Endodermal cell (in vitro differentiated cells): ENCODE measurements at places on chromosomes 5 and 9. TPM values are rescaled to one million over a fixed set of nuclear protein-coding genes. Genes with fewer than 3 reads are reported as not detected.

- DNase-seq: no peak
Observed at GRCh38 chr5:179727106-179727505, 5.5 kb upstream of the MAML1 start.

DNA sequence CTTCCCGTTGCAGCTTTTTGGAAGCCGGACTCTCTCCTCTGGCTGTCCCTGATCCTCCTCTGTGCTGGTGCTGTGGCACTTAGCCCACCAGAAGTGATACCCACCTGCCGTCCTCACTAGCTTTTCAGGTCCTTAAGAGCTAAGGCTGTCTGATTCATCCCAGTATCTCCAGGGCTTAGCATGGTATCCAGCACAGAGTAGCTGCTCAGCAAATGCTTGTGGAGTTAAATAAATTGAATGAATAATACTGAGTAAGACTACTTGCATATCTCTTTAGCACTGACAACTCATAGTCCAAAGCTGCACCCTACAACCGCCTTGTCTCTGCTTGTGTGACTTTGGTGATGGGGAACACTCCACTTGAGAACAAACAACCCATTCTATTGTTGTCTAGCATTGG is 7.7 kb upstream of the XPA start:
- DNase-seq: no peak

DNA sequence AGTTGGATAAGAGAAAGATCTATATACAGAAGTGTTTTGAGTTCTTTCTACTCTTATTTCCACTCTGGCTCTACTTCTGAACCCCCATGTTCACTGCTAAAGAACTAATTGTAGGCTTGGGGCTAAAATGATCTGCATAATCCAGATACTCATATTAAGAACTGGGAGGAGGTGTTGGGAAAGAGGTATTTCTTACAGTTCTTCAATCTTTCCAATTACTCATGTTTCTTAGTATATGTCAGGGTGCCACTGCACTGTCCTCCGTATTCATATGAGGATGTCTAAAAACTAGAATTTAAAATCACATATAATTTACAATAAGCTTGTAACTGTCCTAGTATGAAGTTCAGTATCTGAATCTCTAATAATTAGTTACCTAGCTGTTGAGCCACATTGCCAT is 12.7 kb downstream of the NIPBL start:
- no peak for DNase-seq

DNA sequence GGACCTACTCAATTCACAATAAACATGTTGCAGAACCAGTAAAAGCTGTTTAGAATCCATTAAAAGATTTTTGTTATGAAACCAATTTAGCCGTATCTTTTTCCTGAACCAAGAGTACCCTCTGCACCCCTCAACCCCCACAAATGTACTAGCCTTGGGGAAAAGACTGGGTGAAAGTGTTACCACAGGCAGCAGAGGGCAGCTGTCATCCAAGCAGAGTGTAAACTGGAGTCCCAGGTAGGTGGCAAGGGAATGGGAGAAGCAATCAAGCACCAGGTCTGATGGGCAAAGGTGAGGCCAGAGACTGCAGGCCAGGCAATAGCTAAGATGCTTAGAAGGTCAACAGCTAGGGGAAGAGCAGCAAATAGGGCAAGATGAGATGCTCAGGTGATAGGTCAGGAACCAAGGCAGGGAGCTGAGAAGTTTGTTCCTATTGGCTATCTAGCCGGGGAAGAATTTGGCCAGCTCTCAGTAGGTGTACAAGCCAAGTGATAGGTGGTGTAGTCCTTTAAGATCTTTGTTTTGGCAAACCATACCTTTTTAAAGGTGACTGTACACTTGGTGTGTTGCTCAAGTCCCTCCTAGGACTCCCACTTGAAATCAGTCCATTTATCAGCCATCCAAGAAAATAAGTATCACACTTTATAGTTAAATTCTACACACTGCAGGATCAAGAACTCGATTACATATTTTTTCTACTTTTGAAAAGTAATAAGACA is 77.8 kb upstream of the CCDC112 start:
- no peak for DNase-seq

GRCh38 chr9:87731321-87731720 is 5.4 kb downstream of the CTSL start:
- no peak for DNase-seq

GRCh38 chr9:136354592-136355085 is 8.9 kb downstream of the DNLZ start:
- DNase-seq: no peak

DNA sequence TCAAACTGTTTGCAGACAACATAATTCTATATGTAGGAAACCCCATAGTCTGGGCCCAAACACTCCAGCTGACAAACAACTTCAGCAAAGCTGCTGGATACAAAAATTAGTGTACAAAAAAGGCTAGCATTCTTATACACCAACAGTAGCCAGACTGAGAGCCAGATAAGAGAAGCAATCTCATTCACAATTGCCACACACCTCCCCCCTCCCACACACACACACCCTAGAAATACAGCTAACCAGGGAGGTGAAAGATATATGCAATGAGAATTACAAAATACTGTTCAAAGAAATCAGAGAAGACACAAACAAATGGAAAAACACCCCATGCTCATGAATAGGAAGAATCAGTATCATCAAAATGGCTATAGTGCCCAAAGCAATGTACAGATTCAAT is 9.0 kb downstream of the MTREX start:
- no peak for DNase-seq

DNA sequence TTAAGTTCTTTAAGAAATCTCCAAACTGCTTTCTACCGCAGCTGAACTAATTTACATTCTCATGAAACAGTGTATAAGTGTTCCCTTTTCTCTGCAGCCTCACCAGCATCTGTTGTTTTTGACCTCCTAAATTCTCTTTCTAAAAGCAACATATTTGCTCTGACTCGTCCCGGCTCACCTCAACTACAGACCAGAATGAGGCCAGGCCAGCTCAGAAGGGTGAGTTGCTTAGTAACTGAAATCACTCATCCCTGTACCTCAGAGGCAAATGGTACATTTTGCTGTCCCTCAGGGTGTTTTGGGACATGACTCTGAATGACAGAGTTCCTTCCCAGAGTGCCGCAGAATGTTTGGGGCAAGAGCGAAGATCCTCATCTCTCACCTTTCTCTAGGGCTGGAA is 127.5 kb downstream of the FRMD3 start:
- DNase-seq: no peak

The UBTD2 gene
- 14.3 to 30.5 TPM (median 29.3 TPM) in 3 replicates for total RNA-seq
